Tibial nerve (tissue), 4 donors: ENCODE measurements at places on chromosomes 4 and X.

DNA sequence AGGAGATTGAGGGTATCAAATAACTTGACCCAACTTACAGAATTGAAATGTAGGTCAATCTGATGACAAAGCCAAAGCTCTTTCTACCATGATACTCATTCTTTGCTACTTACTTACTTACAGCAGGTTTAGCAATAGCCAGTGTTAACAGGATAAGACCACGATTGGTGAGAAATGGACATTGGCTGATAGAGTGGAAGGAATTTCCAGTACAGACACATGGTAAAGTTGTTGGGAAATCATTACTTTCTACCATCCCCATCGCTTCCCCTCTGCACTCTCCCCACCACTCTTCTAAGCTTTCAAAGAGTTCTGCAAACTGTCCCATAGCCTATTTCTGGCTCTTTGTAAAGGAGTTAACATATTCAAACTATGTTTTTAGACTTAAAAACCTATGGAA is 119.7 kb downstream of the CHRNA9 start:
- DNase-seq, result no peak

GRCh38 chr4:100936661-100937375 is 410.5 kb downstream of the PPP3CA start:
- no peak for DNase-seq

DNA sequence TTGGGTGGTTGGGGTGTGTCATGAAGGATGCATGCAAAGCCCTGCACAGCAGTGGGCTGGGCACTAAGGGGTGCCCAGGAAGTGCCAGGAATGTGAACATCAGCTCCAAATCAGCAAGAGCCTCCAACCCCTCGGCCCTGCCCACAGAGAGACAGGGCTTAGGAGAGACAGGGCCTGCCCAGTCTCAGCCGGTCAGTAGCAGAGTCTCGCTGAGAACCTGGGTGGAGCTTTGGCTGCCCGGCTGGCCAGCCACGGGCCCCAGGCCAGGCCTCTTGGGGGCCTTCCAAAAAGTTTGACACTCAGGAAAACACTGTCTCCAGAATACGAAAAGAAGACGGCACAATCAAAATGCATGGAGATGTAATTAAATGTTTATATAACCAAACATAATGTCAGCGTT is 4.3 kb upstream of the MXD4 start:
- DNase-seq, result peak; percentile 48

DNA sequence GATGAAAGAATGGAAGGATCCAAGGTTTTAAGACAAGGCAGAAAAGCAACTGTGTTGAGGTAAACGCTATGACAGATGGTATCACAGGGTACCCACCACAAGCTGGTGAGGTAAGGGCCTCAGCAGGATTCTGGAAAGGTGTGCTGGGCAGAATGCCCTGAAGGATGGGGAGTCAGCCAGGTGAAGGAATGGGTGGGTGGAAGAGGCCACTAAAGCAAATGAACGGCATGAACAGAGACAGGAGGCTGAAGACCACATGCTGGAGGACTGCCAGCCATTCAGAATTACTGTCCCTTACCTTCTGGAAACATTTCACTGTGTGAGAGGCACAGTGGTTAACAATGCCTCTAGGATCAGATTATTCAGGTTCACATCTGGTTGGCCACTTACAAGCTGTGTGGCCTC is 23.6 kb downstream of the GPRIN3 start:
- no peak for DNase-seq

DNA sequence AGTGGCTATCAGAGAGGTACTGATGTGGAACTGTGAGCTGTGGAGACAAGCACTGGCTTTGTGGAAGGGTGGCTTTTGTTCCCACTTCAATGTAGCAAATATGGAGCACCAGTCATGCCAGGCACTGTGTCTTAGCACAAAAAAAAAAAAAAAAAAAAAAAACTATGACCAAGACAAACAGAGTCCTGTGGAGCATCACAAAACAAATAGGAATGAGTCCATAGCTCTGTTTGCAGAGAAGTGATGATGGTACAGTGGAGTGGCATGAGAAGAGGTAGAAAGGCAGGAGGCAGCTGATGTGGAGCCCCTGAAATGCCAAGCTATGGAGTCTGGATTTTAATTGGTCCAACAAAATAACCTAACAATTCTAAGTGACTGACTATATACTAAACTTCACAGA is 116.9 kb downstream of the RAB28 start:
- no peak for DNase-seq

DNA sequence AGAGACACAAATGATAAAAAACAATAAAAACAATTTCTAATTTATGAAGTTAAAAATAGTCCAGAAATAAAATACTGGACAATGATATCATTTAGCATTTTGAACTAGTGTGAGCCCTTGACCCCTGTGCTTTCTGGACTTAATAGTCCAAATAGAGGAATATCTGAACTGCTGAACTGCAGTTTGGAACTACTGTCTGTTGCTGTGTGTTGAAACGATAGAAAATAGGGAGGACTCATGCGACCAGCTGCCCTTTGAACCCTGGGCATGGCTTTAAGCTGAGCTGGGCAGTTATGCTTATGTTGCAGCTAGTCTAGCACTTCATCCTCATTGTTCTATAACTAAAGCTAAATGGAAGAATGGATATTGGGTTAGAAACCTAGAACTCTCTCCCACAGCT is 99.5 kb downstream of the FMR1NB start:
- no peak for DNase-seq

GRCh38 chr4:175373031-175373430 is 439.0 kb downstream of the GPM6A start:
- DNase-seq, result no peak

DNA sequence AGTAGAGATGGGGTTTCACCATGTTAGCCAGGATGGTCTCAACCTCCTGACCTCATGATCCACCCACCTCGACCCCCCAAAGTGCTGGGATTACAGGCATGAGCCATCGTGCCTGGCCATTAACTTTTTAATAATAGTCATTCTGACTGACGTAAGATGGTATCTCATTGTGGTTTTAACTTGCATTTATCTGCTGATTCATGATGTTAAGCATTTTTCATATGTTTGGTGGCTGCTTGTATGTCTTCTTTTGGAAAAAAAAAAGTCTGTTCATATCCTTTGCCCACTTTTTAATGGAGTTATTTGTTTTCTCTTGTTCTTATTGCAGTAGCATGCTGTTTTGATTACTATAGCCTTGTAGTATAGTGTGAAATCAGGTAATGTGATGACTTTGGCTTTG is 45.8 kb downstream of the ANXA10 start:
- DNase-seq, result no peak
